ENCODE measurements at places on chromosomes 13 and 19.

DNA sequence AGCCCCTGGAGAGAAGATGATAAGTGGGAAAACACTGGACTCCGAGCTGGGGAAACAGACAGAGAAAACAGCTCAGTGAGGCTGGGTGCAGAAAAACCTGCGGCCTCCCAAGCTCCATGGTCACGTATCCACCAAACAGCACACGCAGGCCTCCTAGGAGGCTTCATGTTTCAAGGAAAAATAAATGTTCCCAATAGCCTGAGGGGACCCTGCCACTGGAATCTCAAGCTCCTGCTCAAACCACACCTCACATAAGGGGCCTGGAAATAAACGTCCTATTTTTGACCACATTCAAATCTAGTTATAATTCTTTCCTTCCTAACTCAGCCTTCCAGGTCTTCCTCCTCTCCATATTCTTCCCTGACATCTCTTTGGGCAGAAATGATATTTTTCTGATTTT lies 225.7 kb downstream of the ABCC4 start:
- DNase-seq, result no peak

GRCh38 chr13:67306742-67307141 lies 76.6 kb upstream of the PCDH9 start:
- no peak for DNase-seq

DNA sequence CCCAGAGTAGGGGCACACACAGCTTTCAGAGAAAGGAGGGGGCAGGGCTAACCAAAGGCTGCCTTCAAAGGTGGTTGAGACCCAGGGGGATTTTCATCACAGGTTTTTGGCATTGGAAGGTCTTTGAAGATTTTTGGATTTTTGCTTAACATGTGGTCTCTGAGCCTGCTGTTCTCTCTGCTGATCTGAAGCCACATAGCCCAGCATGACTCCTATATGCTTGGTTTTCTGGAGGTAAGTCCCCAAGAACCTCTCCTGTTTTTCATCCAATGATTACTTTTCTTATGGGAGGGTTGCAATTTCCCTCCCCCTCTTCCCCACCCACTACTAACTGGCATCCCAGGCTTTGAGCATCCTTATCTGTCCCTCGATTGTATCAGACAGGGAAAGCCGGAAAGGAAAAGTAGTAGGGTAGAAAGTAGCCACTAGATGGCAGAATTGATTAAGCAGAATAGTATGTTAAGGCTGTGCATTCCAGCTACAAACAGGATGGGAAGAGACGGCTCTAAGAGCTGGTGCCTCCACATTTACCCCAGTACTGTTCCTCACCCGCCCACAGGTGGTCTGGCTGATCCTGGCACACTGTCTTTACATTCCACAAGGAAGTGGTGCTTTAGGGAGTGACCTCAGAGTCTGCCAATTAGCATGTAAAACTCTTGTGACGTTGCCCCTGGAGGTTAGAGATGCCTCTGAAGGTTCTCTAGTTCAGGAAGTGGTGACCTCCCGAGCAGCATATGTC lies 218.9 kb upstream of the EDNRB start:
- peak; percentile 47 for DNase-seq

DNA sequence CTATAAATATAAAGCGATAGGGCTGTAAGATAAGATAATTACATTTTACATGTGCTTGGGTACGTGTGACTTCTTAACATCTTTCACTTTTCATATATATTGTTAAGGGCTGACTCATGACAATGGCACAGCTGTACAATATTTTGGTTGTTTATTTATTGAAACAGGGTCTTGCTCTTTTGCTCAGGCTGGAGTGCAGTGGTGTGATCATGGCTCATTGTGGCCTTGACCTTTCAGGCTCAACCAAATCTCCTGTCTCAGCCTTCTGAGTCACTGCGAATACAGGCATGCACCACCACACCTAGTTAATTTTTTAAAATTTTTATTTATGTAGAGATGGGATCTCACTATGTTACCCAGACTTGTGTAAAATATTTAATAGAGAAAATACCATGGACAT lies 2532.4 kb upstream of the PCDH20 start:
- no peak for DNase-seq

DNA sequence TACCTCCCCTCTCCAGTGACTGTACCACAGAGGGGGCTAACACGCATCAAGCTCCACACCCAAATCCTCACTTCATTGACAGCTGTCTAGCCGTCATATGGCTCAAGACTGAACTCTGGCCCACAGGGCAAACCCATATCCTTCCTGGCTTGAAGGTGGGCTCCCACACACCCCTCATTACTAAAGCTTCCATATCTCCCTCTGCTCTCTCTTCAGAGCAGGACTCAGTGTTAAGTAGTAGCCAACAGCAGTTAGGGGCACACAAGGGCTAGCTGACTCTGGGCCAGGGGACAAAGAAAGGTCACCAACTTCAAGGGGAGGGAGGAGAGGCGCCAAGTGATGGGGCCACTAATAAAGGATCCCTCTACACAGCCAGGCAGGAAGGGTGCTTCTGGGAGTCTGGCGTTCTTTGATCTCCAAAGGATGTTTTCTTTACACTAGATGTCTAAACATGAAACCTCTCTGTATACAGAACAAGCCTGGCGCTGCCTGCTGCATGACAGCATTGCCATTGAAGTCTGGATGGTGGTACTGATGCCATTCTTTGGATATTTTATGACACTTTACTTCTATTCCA lies 8.1 kb downstream of the PEG3 start:
- no peak for DNase-seq

DNA sequence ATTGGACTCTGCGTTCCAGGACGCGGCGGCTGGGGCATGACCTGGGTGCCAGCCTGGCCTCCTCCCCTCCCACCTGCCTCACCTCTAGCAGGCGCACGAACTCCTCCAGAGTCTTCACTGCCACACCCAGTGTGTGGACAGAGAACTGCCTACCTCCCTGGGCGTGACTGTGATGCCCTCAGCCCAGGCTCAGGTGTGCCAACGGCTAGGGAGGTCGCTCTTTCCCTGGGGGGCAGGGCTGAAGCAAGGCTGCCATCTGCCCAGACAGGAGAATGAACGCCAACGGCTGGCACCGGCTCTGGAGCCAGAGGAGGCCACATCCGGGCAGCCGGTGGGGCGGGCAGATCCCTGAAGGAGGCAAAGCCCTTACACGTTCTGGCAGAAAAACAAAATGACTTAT lies 11.3 kb downstream of the NANOS3 start:
- no peak for DNase-seq

DNA sequence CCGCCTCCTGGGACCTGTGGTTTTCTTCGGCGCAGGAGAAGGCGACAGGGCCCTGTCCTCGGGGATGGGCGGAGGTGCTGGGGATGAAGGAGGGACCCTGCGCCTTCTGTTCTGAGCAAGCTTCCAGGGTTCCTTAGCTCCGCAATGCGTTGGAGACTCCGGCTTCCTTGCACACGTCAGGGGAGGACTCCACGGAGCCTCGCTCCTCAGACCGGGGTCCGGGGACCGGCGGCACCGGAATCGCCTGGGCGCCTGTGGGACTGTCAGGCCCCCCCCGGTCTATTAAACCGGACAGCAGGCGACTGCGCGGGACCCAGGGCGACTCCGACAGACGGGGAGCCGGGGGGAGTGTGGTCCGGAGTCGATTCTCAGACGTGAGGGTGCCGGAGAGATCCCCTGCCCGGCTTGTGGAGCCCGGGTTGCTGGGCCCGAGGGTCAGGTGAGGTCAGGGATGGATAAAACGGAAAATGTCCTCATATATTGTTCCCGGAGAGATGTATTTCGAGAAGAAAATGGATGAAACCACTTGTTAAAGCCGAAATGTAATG lies 227.4 kb downstream of the TEX29 start:
- no peak for DNase-seq

- DNase-seq, result no peak
These were observed 162.4 kb downstream of the PCDH20 start for GRCh38 chr13:61253105-61253877.

- DNase-seq, result no peak
These were observed 89.9 kb upstream of the STARD13 start for GRCh38 chr13:33375421-33375820.

DNA sequence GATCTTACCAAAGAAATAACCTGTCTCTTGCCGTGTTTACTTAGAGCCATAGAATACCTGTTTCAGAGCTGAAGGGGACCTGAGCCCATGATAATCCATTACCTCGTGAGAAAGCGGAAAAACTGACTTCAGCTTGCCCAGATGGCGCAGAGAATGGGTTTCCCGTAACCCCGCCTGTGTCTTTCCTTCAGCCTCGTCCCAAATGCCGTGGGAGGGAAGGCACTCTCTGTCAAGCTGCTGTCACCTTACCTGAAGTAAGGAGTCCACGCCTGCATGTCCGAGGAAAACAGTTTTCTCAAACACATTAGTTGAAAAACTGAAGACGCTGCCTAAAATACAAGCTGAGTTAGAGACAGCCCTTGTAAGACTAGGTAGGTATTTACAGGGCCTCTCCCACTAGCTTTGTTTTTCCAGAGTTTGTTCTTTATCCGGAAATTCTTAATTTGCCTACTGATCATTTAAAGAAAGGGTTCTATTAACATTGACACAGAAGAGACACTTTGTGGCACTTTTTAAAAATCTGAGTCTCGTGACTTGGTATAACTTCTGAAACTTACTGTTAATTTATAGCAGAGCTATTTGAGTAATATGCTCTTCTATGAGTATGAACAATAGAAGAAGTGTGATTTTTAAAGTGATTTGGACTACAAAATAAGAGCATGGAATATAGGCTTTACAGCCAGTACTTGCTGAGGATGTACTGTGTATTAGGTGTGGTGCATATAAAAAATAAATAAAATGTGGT lies 1.3 kb upstream of the INTS6 start:
- no peak for DNase-seq

- DNase-seq, result no peak
These were observed 10.6 kb downstream of the DCAF15 start for GRCh38 chr19:13962699-13963602.
